ENCODE measurements at places on chromosomes 3 and 15.

- DNase-seq, result no peak
Observed at GRCh38 chr3:179037351-179037750, 34.3 kb downstream of the ZMAT3 start.

- no peak for DNase-seq
Observed at GRCh38 chr3:151697496-151697895, 36.2 kb upstream of the AADACL2 start.

DNA sequence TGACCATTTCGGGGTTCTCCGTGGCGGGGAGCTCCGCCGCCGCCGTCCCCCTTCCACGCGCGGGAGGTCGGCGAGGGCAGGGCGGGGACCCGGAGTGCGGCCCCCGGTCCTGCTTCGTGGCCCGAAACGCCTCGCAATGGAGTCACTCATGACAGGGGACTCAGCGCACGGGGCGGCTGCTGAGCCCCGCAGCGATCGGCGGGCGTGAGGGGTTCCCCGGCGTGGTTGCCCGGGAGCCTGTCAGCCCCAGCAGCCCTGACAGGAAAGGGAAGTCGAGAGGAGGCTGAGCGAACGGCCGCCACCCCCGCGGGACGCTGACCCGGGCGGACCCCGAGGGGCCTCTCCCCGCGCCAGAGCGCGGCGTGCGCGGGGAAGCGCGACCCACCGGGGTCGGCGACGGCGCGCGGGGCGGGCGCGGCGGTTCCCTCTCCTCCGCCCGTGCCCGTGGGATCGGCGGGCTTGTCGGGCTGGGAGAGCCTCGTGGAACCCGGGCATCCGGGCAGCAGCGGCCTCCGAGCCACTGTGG lies 564 bp upstream of the PIGZ start:
- DNase-seq, result peak; percentile 56

GRCh38 chr3:11168881-11169805 lies 14.8 kb downstream of the HRH1 start:
- no peak for DNase-seq

DNA sequence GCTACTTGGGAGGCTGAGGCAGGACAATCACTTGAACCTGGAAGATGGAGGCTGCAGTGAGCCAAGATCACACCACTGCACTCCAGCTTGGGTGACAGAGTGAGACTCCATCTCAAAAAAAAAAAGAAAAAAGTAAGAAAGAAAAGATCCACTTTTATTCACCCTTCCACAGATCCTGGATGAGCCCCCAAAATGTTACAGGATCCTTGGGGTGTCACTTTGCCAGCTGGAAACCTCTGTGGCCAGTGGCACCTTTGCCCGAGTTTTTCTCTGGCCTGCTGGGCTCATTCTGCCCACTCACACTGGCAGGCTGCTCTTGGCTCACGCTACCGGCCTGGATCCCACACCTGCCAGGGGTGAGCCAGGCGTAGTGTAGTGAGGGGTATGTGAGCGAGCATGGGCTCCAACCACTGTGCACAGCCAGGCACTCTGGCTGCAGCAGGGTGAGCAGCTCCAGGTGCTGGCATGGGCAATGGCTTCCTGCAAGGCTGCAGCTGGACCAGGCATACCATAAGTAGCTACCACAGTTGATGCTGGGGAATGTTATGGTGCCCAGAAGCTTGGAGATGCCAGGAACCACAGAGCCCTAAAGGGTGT lies 57.8 kb upstream of the C15orf39 start:
- DNase-seq, result no peak

DNA sequence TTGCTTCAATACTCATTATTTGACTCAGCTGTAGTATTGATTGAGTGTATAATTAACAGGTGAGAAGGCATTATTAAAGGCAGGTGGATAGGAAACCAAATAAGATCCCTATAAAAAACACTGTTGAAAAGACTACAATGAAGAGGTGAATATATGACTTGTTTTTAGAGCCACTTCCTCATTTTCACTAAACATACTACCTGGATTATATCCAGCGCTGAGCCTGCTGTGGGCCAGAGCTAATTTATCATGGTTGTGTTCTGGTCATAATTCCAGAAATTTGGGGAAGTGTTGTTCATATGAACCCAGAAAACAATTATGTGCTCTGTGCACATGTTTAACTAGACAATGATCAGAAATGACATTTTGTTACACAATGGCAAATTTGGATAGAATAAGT lies 235.3 kb upstream of the MME start:
- no peak for DNase-seq

DNA sequence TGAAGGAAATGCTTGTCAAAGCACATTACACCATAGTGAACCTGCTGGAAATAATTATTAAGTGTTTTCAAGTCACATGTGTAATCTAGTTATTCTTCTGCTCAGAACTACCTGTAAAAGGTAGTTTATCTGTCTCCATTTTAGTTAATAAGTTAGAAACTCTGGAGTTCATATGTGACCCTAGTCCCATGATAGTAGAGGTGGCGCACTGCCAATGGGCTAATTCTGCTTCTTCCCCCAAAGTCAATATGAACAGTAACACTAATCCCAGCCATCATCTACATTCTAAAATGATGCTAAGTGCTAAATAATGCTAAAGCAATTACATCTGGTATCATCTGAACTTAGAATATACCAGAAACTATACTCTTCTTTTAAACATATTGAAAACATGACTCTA lies 361.0 kb upstream of the NECTIN3 start:
- no peak for DNase-seq

DNA sequence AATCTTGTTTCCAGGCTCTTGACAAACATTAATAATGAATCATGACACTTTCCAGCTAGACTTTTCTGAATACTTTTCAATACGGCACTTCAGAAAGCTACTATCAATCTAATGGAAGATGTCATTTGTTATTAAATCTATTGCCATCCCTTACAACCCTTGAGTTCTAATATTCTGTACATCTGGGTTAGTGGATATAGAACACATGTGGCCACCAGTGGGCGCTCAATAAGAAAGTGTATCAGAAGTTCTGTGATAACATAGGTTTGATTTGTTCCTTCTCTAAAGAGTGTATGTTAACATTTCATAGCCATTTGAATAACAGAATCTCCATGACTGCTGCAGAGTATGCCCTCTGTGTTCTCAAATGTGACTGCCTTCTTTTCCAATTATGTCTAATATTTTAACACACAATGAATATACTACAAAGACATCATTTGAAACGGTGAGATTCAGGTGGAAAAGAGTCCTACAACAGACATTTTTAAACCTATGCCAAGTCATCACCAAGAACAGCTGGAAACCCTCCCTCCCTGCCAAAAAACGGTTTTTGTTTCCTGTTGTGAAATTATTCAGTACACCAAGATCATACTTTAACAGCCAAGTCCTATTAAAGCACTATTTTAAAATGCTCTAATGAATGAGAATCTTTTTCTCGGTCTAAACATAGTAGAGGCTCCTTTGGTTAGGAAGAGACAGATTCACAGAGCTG lies 22.2 kb downstream of the ALDH1A2 start:
- DNase-seq, result peak; percentile 52

DNA sequence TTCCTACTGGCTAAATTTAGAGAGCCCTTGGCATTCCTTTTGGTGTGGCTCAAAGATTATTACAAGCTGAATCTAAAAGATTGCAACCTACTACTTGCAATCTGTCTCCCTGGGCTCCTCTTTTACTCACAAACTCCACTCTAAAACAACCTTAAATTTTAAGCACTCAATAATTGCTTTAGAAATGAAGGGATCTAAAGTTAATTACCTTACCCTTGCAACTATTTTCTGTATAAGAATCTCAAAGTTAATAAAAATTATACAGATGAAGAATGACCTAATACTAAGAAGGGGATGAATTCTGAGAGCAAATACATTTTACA lies 60.2 kb downstream of the ESYT3 start:
- no peak for DNase-seq

GRCh38 chr15:62599791-62600777 lies 435.0 kb upstream of the C2CD4B start:
- no peak for DNase-seq

GRCh38 chr15:79635897-79636561 lies 203.9 kb downstream of the MINAR1 start:
- no peak for DNase-seq

- no peak for DNase-seq
Observed at GRCh38 chr15:73550190-73550589, 83.0 kb downstream of the NPTN start.

DNA sequence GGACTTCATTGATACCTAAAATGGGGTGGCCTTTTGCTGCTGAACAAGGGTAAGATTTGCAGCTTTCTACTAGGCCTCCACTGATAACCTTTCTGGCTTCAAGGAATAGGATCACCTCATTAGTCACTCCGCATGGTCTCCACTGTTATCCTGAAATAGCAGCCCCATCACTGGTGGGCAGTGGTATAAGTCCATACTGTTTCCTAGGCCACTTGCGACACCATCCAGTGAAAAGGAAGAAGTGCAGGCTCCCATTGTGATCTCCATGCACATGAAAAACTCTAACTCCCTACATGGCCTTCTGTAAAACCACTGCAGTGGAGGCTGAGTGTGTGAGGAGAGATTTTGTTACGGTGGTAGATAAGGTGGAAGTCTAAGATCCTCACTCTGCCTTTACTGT lies 1455.9 kb downstream of the SI start:
- no peak for DNase-seq

GRCh38 chr15:29037997-29038705 lies 152.4 kb downstream of the APBA2 start:
- no peak for DNase-seq

- no peak for DNase-seq
Observed at GRCh38 chr3:4162096-4162495, 141.1 kb upstream of the SETMAR start.

DNA sequence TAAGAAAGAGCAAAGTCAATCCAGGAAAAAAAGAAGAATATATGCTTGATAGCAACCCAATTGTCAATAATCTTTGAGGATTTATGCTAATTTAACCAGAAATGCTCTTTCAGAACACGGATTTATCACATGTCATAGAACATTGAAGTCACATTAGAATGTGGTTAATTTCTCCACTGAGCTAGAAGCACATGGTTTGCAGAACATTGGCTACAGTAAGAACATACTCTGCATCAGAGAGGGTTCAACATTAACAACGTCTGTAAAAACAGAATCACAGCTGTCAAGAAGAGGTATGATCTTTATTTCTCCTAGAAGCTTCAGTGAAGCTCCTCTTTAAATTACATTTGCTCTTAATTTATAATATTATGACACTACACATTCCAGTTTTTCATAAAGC lies 619.7 kb upstream of the AGTR1 start:
- no peak for DNase-seq

DNA sequence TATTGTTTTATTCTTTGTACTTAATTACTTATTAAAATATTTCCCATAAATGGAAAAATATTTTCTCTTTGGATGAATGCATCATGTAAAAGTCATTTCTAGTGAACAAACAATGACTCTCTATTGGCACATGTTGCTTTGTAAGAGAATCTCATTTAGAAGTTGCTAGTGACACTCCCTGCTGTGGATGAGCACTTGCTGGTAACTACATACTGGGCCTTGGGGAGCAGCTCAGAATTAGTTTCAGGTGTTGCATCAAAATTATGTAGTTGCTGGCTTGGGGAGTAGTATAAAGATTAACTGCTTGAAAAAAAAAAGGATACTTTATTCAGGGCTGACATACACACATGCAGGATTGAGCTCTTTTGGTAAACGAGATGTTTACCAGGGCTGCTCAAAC lies 80.3 kb upstream of the KCNAB1 start:
- DNase-seq, result no peak

- DNase-seq, result no peak
Observed at GRCh38 chr15:92747047-92747446, 91.5 kb upstream of the FAM174B start.

DNA sequence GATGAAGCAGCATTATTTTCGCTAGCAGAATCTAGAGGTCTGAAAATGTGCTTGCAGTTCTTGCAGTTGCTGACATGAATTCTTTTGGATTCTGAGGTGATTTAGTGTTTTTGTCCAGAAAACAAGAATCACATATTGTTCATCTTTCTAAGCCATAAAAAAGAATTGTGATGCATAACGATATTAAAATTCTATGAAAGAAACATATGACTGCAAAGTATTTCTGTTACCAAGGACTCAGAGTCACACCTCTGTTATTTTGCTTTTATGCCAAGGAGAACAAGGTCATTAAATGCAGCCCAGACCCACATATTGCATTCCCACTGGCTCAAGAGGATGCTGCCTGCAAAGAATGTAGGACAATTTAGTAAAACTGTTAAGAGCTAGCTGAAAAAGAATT lies 299.8 kb upstream of the GPR149 start:
- no peak for DNase-seq

DNA sequence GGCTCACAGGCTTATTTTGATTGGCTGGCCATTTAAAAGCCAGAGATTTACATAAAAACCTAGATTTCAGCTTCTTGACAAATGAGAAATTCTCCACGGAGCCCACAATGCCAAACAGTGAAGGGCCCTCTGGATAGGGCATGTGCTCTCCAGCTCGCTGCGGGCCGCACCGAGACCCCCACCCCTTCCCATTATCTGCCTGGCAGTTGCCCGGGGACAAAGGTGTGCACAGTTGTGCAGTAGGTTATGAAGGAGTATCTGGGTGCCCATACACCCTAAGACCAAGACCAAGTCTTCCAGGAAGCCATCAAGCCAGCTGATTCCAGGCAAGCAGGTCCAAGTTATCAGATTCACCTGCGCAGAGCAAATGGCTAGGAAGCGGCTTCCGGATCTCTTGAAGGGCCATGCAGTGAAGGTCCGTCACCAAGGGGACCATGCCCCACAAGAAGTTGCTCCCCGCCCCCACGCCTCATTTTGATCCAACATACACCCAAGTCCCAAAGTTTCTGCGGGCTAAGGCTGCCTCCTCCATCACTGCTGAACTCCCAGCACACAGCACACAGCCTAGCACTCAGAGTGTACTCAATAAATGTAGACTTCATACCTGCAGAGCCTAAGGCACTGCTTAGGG lies 1.3 kb downstream of the MRPS25 start:
- DNase-seq, result no peak

DNA sequence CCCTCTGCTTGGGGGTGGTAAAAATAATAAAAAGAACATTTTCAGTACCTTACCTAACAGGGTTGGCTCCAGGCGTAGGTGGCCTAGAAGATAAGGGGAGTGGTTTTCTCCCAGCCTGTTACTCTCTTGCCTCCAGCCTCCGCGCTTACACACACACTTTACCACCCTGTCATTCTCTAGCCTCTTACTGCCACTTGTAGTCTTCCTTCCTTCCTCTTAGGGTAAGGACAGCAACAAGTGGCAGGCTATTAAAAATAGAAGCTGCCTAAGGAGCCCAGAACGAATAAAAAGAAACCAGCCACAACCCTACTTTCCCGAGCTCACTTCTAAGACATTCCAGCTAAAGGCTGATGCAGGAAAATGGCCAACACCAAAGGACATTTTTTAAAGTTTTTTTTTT lies 9.6 kb upstream of the LIPH start:
- DNase-seq, result no peak

- no peak for DNase-seq
Observed at GRCh38 chr3:42631620-42632019, 21.9 kb upstream of the ZBTB47 start.

Data from MM.1S (cell line).